ENCODE measurements at places on chromosomes 3 and 15. TPM values are rescaled to one million over a fixed set of nuclear protein-coding genes. Genes with fewer than 3 reads are reported as not detected.

Gene ZPLD1
- total RNA-seq = not detected

Gene DUOX2
- 0.05 TPM for total RNA-seq

Gene KBTBD8
- 9.5 TPM for total RNA-seq

Gene BMF
- 9.6 TPM for total RNA-seq

Gene CEMIP
- total RNA-seq = not detected

Gene LYSMD2
- 18.9 TPM for total RNA-seq

Gene DAPK2
- total RNA-seq = 5.2 TPM

Gene CTXN2
- not detected for total RNA-seq

Gene KLHL40
- total RNA-seq = not detected

Gene CHRNB4
- total RNA-seq = not detected

Gene RBP2
- not detected for total RNA-seq

Gene SCG3
- not detected for total RNA-seq

Gene AGBL1
- total RNA-seq = not detected

Gene OR4F15
- total RNA-seq = not detected

Gene TP63
- not detected for total RNA-seq

Gene CCR9
- total RNA-seq = 23.4 TPM

Gene NOX5
- not detected for total RNA-seq

Gene DUT
- 40.6 TPM for total RNA-seq

Gene MME
- total RNA-seq = 0.81 TPM

Gene GOLGA8K
- total RNA-seq = not detected

Gene XXYLT1
- total RNA-seq = 4.3 TPM

Gene CHRNA7
- not detected for total RNA-seq

Gene DOCK3
- 2.8 TPM for total RNA-seq

Gene ALS2CL
- total RNA-seq = 6.8 TPM

Gene SCN11A
- total RNA-seq = 0.08 TPM

Gene FBXO40
- total RNA-seq = not detected

Gene CALML4
- total RNA-seq = 0.68 TPM

Gene CACNA2D2
- 7.2 TPM for total RNA-seq

Gene C2CD4A
- 0.11 TPM for total RNA-seq

Gene EBLN2
- total RNA-seq = 9.5 TPM

Gene NME9
- not detected for total RNA-seq

Gene HRG
- not detected for total RNA-seq
